Caco-2 (cell line): ENCODE measurements at places on chromosomes 2 and 18. TPM values are rescaled to one million over a fixed set of nuclear protein-coding genes. Genes with fewer than 3 reads are reported as not detected.
A peak's percentile ranks its signal among the peaks of the same experiment; 100 is the strongest.

DNA sequence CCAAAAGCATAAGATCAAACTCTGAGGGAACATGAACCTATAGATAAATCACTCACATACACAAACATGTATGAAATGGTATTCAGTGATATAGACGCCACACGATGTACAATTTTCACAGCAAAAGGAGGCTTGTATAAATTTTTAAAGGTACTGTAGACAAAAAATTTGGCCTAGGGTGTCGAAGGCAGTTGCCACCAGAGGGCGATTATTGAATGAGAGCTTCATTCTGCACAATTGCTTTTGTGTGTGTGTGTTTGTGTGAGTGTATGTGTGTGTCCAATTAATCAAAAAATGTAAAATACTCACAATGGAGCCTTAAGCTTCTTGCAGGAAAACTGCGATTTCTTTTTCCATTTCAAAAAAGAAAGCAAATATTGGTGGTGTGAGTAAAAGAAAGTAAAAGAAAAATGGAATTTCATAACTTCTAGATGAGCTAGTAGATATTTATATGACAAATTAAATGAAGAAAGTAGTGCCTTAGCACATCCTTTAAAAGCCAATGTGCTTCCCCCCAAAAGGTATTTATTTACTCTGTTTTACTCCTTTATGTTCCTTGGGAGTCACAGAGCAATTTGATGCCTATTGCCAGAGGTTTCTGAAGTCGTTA is 800.1 kb downstream of the SATB2 start:
- DNase-seq = peak; percentile 22
- no peaks in the 10 kb centered on the region for H3K27me3 ChIP-seq
- H3K4me1 ChIP-seq = no peaks in the 10 kb centered on the region
- H3K4me3 ChIP-seq = no peak overlapping the region
- H3K36me3 ChIP-seq = no peaks in the 10 kb centered on the region
- H3K27ac ChIP-seq = no peak overlapping the region

UPP2 gene
- total RNA-seq = not detected in 2 replicates

- H3K36me3 ChIP-seq = no peaks in the 10 kb centered on the region
- no peak for DNase-seq
- no peak overlapping the region for H3K4me3 ChIP-seq
- no peaks in the 10 kb centered on the region for H3K4me1 ChIP-seq
- H3K27me3 ChIP-seq = no peaks in the 10 kb centered on the region
Measured at GRCh38 chr18:2508678-2509077, 62.6 kb downstream of the METTL4 start.

- H3K4me3 ChIP-seq = no peak overlapping the region
- H3K4me1 ChIP-seq = no peaks in the 10 kb centered on the region
- DNase-seq = no peak
- H3K27ac ChIP-seq = no peak overlapping the region
Measured at GRCh38 chr18:49364821-49365220, 95.6 kb downstream of the DYM start.

GRCh38 chr18:29123706-29124530 is 947.0 kb upstream of the CDH2 start:
- H3K4me1 ChIP-seq = no peaks in the 10 kb centered on the region
- H3K27ac ChIP-seq = no peak overlapping the region
- DNase-seq = no peak
- no peaks in the 10 kb centered on the region for H3K36me3 ChIP-seq

TMEM163 gene
- 3.2 and 4.1 TPM in 2 replicates for total RNA-seq

DNA sequence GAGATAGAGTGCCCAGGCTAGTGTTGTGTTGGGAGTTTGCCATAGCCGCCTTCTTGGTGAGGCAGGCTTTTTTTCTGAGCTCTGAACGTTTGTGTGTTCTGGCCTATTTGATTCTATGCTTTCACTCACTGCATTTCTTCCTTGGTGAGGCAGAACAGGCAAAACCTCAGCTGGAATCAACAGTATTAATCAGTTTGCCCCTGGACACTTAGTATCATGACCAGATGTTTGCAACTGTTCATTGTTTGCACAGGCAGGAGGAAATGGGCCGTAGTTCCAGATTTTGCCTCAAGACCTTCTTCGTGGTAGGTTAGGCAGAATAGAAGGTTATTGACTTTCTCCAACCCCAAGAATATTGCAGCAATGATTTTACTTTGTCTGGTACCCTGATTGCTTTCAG is 218.1 kb upstream of the RASGRP3 start:
- DNase-seq = no peak
- no peak overlapping the region for H3K27ac ChIP-seq
- no peaks in the 10 kb centered on the region for H3K36me3 ChIP-seq
- H3K4me3 ChIP-seq = no peak overlapping the region
- no peaks in the 10 kb centered on the region for H3K27me3 ChIP-seq
- H3K4me1 ChIP-seq = no peaks in the 10 kb centered on the region

DNA sequence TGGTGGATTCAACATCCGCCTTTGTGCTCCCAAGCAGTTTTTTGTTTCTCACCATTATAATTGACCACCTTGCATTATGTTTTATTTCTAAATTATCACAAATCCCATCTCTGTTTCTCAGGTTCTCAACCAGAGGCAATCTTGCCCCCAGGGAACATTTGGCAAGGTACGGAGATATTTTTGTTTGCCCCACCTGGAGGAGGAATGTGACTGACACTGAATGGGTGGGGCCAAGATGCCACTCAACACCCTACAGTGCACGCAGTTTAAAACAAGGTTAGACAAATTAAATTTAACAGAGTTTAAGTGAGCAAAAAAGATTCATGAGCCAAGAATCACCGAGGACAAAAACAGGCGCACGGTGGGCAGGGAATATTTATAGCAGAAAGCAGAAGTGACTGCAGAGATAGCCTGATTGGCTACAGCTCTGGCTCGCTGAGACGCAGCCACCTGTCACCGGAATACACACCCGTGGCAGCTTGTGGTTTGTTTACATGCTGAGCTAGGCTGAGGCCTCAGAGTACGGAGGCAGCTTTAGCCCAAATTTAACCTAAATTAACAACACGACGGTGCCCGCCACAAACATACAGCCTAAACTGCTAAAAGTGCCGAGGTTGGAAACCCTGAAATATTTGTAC is 150.0 kb upstream of the ALKAL2 start:
- H3K27ac ChIP-seq = no peak overlapping the region
- H3K4me1 ChIP-seq = no peaks in the 10 kb centered on the region
- no peaks in the 10 kb centered on the region for H3K36me3 ChIP-seq

GRCh38 chr2:237657063-237657462 is 29.7 kb downstream of the LRRFIP1 start:
- H3K4me1 ChIP-seq = 0 out of 2 replicates have a peak, but pooled peaks cover 7% of the 10 kb centered on the region
- H3K4me3 ChIP-seq = no peak overlapping the region
- no peak overlapping the region for H3K27ac ChIP-seq
- no peaks in the 10 kb centered on the region for H3K36me3 ChIP-seq

CDH7 gene
- total RNA-seq = 0.16 and 0.23 TPM in 2 replicates

GRCh38 chr2:212213191-212213590 is 325.4 kb downstream of the ERBB4 start:
- no peak for DNase-seq
- no peaks in the 10 kb centered on the region for H3K27me3 ChIP-seq

DNA sequence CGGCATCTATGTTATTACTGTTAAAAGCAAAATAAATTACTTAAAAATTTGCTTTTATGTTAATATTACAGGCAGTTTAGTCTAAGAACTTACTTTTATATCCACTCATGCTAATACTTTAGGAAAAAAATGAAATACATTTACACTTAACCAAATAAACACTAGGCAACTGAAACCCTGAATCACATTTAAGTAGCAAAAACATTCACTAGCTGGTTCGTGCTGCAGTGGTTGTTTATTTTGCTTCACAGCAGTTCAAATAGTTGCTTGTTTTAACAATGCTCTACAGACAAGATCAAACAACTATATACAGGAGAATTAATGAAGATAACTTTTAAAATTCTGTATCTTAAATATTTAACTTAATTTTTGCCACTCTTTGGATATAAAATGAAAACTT is 60.8 kb downstream of the ABCG8 start:
- no peaks in the 10 kb centered on the region for H3K27me3 ChIP-seq
- H3K4me1 ChIP-seq = no peaks in the 10 kb centered on the region
- peaks cover 1% of the 10 kb centered on the region for H3K36me3 ChIP-seq
- H3K27ac ChIP-seq = no peak overlapping the region

FAP gene
- not detected in 2 replicates for total RNA-seq

- DNase-seq = no peak
- no peak overlapping the region for H3K4me3 ChIP-seq
- H3K36me3 ChIP-seq = no peaks in the 10 kb centered on the region
- no peaks in the 10 kb centered on the region for H3K27me3 ChIP-seq
Measured at GRCh38 chr18:9911226-9911625, 2.6 kb upstream of the VAPA start.

ADRA2B gene
- total RNA-seq = 0.12 and 0.20 TPM in 2 replicates

GRCh38 chr2:69453475-69454129 is 16.4 kb upstream of the NFU1 start:
- peaks cover 48% of the 10 kb centered on the region for H3K4me1 ChIP-seq
- H3K27ac ChIP-seq = no peak overlapping the region
- H3K36me3 ChIP-seq = no peaks in the 10 kb centered on the region
- no peak overlapping the region for H3K4me3 ChIP-seq

DNA sequence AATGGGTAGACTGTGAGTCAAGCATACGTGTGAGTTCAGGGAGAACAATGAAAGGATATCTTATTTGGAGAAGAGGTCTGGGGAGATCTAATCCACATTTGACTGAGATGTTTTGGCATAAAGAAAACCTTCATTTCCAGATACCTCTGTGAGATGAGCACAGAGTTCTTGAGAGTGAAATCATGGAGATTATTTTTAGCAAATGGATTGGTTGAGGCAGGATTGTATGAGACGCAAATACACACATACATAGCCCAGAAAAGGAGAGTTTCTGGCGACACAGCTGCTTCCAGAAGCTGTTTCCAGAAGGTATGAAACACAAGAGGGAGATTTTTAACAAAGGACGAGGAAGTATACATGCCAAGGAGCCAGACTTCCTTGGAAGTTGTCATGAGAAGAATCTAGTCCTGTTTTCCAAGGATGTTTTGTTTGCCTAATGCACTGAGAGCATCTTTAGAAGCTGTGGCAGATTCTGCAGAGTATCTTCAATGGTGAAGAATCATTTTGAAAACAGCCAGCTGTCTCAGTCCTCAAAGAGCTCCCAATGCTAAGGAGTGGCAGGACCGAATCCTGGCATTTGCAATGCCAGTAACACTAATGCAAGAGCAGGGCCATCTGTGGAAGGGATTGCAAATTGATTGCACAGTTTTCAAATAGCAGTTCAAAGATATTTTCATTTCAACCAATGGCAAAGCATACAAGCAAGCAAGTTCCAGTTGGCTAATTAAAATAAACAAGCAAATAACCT is 177.2 kb downstream of the SETBP1 start:
- no peak overlapping the region for H3K4me3 ChIP-seq
- no peaks in the 10 kb centered on the region for H3K36me3 ChIP-seq
- no peak for DNase-seq
- no peaks in the 10 kb centered on the region for H3K4me1 ChIP-seq
- H3K27me3 ChIP-seq = no peaks in the 10 kb centered on the region
- no peak overlapping the region for H3K27ac ChIP-seq

DNA sequence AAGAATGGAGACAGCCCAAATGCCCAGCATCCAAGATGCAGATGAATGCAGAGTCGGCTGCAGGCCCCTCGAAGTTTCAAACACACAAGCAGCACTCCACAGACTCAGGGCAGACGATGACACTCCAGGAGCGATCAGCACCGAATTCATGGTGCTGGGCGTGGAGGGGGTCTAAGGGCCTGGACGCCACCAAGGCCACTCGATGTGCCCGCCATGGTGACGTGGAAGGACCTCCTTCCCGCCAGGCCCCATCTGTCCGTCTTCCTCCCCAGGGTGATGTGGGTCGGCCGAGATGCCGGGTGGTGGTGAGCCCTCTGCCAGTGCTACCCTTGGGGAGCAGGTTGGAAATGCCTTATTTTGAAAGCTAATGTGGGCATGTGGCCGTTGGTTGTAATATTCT is 9.4 kb downstream of the KIF1A start:
- no peak overlapping the region for H3K27ac ChIP-seq
- H3K27me3 ChIP-seq = no peaks in the 10 kb centered on the region
- no peaks in the 10 kb centered on the region for H3K36me3 ChIP-seq
- H3K4me3 ChIP-seq = no peak overlapping the region
- H3K4me1 ChIP-seq = no peaks in the 10 kb centered on the region

DNA sequence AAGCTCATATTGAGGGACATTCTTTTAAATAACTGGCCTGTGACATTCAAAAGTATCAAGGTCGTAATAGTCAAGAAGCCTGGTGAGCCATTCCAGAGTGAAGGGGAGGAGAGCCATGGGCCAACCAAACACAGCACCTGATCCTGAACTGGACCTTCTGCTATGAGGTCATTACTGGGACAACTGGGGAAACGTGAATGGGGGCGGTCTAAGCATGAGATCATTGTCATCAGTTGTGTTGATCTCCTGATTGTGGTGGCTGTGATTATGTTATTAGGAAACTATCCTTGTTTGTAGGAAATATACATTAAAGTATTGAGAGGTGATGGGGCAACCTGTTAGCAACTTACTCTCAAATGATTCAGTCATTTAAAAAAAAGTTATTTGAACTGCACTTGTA is 79.3 kb downstream of the FBXO15 start:
- no peaks in the 10 kb centered on the region for H3K27me3 ChIP-seq
- H3K27ac ChIP-seq = no peak overlapping the region
- H3K4me1 ChIP-seq = no peaks in the 10 kb centered on the region

GRCh38 chr2:58553937-58554336 is 312.8 kb upstream of the FANCL start:
- no peak overlapping the region for H3K4me3 ChIP-seq
- H3K27me3 ChIP-seq = no peaks in the 10 kb centered on the region
- H3K36me3 ChIP-seq = no peaks in the 10 kb centered on the region
- no peaks in the 10 kb centered on the region for H3K4me1 ChIP-seq
- DNase-seq = no peak

- no peak for DNase-seq
- H3K27ac ChIP-seq = no peak overlapping the region
- H3K4me1 ChIP-seq = no peaks in the 10 kb centered on the region
- no peak overlapping the region for H3K4me3 ChIP-seq
Measured at GRCh38 chr2:19435815-19436214, 77.4 kb upstream of the OSR1 start.

DNA sequence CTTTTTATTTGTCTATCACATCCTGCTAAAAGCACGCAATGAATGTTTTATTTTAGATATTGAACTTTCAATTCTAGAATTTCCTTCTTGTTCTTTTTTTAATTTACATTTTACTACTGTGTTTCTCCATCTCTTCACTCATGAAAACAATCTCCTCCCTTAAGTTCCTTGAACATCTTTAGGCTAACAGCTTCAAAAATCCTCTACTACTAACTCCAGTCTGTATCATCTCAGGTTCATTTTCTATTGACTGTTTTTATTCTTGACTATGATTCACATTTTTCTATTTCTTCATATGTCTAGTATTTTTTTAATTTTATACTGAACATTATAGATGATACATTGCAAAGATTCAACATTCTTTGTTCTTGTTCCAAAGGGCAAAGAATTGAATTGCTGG is 79.2 kb upstream of the NCK2 start:
- no peaks in the 10 kb centered on the region for H3K27me3 ChIP-seq
- no peaks in the 10 kb centered on the region for H3K4me1 ChIP-seq

DNA sequence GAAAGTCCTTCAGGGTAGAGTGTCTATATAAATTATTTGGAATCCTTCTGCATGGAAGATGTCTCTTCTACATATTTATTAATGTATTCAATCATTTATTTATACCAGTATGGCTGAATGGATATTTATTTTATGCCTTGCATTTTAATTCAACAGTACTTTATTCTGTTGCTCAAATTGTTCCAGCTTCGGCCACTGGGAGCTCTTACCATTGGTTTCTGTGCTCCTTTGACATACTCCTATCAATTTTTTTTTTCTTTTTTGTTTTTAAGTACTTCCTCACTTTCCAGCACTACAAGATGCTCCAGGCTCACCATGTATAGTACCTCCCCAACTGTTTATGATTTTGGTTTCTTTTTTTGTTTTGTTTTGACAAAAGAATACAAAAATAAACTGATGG is 39.4 kb upstream of the WIPF1 start:
- H3K36me3 ChIP-seq = no peaks in the 10 kb centered on the region
- H3K27me3 ChIP-seq = no peaks in the 10 kb centered on the region
- no peak for DNase-seq
- no peak overlapping the region for H3K4me3 ChIP-seq
- H3K27ac ChIP-seq = no peak overlapping the region
- no peaks in the 10 kb centered on the region for H3K4me1 ChIP-seq
